ENCODE measurements at places on chromosomes 4 and X.
A peak's percentile ranks its signal among the peaks of the same experiment; 100 is the strongest.

DNA sequence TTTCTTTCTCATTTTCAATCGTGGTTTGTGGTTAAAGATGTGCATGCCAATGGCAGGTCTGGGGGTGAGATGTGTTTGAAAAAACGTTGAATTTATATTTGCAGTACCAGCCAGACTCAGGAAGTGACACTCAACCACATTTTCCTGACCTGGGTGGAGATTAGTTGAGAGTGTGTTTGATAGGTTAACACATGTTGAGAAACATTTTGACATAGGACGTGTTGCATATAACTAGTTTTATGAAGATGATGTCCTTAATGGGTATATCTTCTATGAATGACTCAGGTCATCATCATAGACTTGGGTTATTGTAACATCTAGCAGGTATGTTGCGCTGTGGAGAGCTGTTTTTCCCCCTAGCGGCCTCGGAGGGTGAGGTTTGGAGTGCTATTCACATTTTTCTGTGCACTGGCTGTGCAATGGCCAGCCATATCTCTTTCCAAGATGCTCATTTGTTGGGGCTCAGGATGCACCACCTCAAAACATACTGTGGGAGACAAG, 21.7 kb upstream of the CD38 start:
- peak; percentile 34 for DNase-seq

GRCh38 chr4:15001248-15001868, 923 bp upstream of the CPEB2 start:
- DNase-seq = peak; percentile 89

DNA sequence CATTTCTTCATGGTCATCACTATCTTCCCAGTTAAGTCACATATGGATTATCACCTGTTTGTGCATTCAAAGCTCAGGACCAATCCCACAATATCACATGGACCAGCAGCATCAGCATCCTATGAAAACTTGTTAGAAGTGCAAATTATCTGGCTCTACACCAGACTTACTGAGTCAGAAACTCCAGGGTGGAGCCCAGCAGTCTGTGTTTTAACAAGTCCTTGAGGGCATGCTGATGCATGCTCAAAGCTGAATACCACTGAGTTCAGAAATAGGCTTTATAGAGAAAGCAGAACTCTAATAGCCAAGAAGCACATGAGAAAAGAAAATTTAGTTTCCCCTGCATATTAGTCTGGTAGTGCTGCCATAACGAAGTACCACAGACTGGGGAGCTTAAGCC, 62.4 kb upstream of the GABRQ start:
- DNase-seq = no peak

GRCh38 chr4:4269331-4269731, 20.6 kb downstream of the LYAR start:
- DNase-seq = no peak

DNA sequence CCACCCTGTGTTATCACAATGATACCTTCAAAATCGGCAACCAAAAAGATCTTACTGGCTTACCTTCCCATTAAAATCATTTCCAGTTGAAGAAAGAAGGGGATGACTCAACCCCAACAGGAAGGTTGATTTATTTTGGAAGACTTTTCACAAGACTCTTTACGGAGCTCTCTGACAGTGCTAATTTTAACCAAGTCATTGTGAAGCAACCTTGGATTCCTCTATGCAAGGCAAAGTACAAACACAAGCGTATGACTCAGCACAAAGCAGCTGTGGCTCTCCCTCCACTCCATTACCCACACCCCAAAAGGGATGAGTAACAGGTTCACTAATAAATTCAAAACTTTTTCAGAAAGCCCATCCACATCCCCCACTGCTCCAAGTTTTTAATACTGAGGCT, 213.8 kb upstream of the FGF13 start:
- peak; percentile 75 for DNase-seq

DNA sequence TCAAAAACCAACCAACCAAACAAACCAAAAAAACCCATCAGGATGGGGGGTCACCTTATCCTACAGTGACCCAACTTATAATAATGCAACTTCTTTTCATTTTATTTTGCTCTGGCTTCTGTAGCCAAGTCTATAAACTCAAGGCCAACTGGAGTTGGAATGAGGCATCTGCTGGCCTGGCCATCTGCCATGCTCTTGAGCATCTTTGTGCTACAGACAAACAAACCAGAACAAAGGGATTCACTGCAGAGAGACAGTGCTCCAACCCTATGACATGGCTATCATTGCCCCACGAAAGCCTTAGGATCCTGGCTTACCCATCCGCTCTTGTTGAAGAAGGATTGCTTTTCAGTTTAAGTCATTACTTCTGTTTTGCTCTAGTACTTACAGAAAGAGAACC, 49.2 kb upstream of the SCRG1 start:
- no peak for DNase-seq

GRCh38 chrX:94256396-94256795, 582.4 kb downstream of the FAM133A start:
- no peak for DNase-seq

- DNase-seq = no peak
These were observed 1026.6 kb downstream of the RAPGEF2 start for GRCh38 chr4:160129439-160129838.

GRCh38 chr4:3707423-3708102, 58.6 kb upstream of the ADRA2C start:
- DNase-seq = no peak

GRCh38 chr4:169399976-169400767, 129.4 kb upstream of the SH3RF1 start:
- DNase-seq = peak; percentile 11

- no peak for DNase-seq
These were observed 33.8 kb downstream of the UCHL1 start for GRCh38 chr4:41290479-41290878.

GRCh38 chr4:90030953-90031352, 96.2 kb upstream of the CCSER1 start:
- DNase-seq = peak; percentile 3

DNA sequence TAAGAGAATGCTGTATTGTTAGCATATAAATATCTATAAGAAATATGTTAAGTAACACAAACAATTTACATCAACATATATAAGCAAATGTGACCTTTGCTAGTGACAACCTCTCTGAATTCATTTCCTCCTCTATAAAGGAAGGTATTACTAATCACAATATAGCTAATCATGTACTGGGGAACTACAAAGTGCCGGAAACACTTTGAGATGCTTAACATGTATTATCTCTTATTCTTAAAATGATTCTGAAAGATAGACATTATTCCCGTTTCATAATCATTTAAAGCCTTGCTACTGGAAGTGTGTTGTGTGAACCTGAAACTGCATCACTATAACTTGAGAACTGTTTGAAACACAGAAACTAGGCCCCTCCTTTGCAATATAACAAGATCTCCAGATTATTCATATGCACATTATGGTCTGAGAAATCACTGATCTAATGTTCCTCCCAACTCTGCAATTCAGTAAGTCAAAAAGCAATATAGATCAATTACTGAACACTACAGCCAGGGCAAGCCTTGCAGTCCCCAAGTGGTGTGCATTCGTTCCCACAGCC, 54.0 kb downstream of the KLHL8 start:
- no peak for DNase-seq

- no peak for DNase-seq
These were observed 2.4 kb downstream of the RXFP1 start for GRCh38 chr4:158523990-158524535.

DNA sequence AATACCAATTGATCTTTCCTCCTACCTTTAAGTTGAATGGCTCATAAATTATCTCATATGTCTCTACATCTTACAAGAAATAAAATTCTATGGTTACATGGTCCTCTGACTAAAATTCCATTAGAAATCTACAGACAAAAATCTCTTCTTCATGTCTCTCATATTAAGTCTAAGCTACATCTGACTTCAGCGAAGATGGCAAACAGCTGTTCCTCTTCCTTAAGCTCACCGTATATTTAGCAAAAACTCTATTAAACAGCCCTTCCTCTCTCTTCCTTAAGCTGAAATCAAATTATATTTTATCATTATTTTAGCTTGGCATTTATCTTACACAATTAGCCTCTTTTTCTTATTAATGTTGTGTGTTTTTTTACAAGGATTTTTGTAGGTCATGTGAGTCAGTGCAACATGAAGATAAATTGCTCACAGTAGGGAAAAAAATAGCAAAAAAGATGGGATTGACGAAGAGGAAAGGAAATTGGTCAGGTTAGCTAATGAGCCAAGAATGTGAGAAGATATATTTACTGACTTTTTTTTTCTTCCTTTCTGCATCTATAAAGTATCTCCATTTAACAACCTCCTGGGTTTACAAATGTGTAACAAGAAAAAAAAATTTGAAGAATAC, 2412.8 kb downstream of the ARAP2 start:
- no peak for DNase-seq

DNA sequence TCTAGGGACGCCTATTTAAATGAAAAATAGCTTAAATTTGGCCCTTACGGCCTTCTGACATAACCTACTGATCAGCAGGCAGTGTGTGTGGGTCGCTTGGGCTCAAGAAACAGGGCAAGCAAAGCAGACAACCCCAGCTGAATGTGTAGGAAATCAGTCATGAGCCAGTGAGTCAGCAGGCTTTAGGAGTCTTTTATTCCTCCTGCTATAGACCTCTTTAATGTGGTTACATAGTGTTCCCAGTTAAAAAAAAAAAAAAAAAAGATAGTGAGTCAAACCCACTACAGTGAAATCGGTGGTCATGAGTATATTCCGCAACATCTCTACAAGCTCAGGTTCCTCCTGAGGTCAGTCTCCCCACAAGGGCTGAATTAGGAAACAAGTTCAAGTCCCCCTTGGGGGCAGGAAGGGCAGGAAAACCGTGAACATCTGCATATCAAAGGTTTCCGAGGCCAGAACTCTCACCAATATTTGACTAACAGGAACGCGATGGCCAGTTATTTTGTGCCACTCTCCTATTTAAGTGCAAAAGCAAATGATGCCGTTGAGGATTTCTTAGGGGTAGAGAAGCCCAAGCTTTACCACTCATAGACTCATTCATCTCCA, 32.7 kb downstream of the ACSL1 start:
- DNase-seq = peak; percentile 91

DNA sequence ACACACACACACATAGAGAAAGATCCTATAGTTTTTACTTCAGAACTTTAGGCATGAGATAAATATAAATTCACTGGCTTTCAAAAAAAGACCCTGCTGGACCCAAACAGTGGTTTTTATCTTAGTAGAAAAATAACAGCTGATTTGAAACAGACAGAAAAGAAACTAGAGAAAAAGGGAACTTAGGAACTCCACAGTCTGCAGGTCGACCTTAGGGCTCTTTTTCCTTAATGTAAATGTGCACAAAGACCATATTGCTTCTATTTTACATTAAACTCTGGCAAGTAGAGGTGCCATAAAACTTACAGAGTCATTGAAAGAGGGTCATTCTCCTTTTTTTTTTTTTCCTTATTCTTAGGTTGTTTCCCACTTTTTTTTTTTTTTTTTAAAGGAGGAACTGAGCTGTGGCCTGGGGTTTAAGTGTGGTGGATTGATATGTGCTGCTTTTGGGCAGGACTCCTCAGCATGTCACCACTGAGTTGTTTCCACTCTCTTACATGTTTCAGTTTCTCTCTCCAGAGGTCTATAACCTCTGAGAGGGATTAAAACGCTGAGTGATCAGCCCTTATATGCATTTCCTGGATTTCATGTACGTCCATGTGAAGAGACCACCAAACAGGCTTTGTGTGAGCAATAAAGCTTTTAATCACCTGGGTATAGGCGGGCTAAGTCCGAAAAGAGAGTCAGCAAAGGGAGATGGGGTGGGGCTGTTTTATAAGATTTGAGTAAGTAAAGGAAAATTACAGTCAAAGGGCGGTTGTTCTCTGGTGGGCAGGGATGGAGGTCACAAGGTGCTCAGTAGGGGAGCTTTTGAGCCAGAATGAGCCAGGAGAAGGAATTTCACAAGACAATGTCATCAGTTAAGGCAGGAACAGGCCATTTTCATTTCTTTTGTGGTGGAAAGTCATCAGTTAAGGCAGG, 70.8 kb upstream of the PACRGL start:
- peak; percentile 63 for DNase-seq

DNA sequence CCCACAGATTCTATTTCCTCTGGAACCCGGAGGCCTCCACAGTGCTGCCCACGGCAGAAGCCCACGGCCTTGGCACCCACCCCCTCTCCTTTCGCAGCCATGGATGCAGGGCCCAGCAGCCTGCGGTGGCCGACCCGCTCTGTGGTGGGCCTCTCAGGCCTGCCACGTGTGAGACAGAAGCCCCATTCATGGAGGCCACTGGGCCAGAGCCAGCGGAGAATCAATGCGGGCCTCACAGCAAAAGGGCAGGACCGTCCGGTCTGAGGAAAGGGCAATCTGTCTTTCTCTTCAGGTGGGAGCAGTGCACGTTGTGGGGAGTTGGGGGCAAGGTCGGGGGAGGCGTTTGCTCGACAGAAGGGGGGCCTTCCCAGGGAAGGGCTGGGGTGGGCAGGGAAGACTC, 8.4 kb upstream of the HAUS7 start:
- no peak for DNase-seq

DNA sequence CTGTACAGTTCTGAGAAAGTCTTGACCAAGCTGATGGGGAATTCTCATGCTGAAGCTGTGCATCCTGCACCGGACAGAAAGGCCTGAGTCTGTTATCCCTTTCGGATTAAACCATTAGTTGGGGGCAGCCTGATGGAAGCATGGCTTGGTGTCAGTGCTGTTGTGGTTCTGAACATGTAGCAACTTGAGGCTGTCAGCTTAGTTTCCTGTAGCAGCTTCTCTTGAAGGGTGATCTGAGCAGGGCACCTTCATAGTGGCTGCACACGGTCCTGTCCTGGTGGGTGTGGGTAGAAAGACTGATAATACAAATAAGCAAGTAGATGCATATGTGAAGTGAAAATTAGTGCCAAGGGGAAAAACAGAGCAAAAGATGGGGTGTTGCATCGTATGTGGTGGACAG, 11.7 kb downstream of the KIAA0232 start:
- no peak for DNase-seq

DNA sequence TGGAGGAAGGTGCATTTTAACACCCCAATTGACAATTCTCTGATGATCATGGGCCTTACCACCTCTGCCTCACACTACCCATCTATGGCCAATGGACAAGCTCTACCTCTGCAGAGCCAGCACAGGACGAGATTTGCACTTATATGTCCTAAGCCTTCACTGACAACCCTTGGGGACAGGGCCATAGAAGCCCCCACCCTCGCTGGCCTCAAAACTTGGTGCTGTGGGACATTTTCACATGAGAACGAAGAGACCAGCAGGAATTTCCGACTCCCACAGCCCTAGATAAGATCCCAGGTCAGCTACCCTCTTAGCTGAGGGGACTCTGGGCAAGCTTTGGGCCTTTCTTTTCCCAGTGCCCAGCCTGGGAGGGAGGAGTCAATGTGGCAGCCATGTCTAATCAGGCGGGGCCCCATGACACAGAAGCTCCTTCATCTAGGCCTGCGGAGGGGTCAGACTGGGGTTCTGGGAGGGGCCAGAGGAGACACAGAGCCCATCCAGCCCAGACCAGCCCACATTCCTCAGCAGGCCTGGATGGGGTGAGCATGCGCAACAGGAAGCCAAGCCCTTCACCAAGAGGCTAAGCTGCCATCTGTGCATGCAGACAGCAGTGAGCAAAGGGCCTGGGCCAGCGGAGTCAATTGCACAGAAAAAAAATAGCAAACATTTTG, 12.1 kb downstream of the PJA1 start:
- DNase-seq = no peak

- DNase-seq = no peak
These were observed 863.9 kb downstream of the RAPGEF2 start for GRCh38 chr4:159966746-159967145.
